ENCODE measurements at places on chromosomes 13 and 19.
A peak's percentile ranks its signal among the peaks of the same experiment; 100 is the strongest.

- no peak for DNase-seq
Measured at GRCh38 chr13:38401276-38401675, 51.6 kb downstream of the UFM1 start.

DNA sequence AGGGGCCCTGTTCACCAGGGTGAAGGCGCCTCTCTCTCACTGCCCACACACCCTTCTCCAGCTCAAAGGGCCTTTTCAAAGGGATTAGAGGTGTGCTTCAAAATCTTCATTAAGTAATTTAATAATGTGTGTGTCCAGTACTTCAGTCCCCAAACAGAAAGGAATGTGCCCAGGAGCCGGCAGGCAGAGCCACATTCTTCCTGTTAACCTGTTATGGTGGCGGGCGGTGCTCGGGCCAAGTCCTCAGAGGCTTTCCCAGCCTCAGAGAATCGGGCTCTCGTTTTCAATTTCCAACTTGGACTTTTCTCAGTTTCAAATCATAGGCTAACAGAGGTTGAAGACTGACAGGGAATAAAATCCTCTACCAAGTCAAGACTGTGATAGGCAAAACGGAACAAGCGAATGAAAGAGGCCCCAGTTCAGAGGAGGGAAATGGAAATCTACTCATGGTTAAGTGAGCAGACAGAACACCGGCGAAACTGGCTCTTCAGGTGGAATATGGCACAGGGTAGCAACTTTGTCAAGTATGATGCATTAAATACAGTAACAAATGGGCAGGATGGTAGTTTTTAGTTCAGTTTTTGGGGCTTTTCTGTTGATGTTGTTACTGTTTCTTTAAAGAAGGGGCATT lies 68.6 kb downstream of the FOXO1 start:
- DNase-seq = no peak

DNA sequence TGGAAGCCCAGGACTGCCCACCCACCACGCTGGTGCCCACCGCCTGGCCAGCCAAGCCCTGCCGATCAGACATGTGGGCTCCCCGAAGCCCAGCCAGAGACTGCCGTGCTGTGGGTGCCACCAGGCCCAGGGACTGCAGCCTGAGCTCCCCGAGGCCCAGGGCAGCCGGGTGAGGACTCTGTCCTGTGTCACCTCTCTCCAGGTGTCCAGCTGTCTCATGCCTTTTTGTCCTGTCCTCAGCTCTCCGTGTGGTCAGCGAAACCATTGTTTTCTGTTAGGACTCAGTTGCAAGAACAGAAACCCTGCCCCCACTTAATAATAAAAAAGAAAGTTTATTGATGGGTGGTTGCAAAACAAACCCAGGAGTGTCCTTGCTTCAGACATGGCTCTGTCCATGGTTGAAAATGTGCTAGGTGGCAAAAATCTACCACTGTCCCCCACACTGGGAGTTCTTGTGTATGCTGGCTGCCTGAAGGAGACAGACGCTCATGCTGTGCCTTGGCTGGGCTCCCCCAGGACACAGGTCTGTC lies 9.9 kb downstream of the PLEKHF1 start:
- DNase-seq = no peak

GRCh38 chr13:112657850-112658445 lies 31.9 kb upstream of the ATP11A start:
- no peak for DNase-seq

DNA sequence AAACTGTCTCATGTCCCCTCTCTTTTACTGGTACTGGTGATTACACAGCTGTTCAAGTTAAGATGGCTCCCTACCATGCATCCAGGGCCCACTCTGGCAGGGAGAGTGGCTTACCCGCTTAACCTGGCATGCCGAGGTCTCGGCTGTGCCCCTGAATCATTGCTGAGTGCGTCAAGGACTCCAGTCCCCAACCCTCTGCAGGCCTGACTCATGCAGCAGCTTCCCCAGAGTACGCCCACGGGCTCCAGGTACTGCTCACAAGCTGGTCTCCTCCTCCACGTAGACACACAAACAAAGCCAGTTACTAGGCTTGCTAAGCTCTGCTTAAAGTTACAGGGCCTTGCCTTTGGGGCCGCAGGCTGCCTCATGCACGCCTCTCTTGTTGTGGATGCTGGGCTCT lies 447.4 kb downstream of the COG6 start:
- DNase-seq = no peak

DNA sequence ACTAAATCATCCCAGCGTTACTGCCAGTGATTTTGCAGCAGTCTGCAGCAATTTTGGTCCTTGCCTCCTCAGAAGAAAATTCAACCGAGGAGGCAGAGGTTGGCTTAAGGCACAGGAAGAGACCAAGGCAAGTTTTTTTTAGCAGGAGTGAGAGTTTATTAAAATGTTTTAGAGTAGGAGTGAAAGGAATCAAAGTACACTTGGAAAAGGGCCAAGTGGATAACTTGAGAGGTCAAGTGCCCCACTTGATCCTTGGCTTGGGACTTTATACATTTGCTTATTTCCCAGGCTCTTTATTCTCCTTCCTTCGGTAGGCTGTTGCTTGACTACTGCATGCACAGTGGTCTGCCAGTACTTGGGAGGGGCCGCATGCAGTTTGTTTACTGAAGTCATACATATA lies 2.9 kb upstream of the ZNF134 start:
- DNase-seq = no peak

- no peak for DNase-seq
Measured at GRCh38 chr13:42807241-42807640, 25.9 kb downstream of the FAM216B start.

GRCh38 chr13:25982907-25983306 lies 68.9 kb downstream of the SHISA2 start:
- DNase-seq = no peak

GRCh38 chr13:80840316-80840976 lies 499.5 kb upstream of the SPRY2 start:
- no peak for DNase-seq

GRCh38 chr13:40440990-40441820 lies 225.2 kb downstream of the FOXO1 start:
- no peak for DNase-seq

GRCh38 chr19:41376998-41377365 lies 649 bp downstream of the TMEM91 start:
- DNase-seq = no peak

GRCh38 chr19:56091066-56091490 lies 30.0 kb downstream of the ZNF787 start:
- no peak for DNase-seq

DNA sequence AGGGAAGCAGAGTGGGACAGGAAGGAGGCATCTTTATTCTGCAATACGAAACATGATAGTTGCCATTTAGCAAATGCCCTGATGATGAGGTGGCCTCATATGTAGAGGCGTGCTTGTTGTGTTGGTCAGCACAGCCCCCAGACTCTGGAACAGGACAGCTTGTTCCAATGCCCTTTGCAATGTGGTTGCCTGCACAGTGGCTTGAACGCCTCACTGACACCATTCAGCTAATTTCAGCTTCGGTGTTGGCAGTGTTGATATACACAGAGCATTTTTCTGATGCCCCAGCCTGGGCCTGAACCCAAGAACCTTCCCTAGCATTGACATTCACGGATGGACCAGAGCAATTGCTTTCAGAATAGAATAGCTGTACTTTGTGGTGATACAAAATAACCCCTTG lies 133.3 kb downstream of the HS6ST3 start:
- no peak for DNase-seq

GRCh38 chr13:82370316-82370715 lies 1512.0 kb downstream of the SLITRK1 start:
- DNase-seq = no peak

GRCh38 chr19:11581740-11582139 lies 4.3 kb upstream of the ACP5 start:
- peak; percentile 68 for DNase-seq

GRCh38 chr13:28820099-28821051 lies at the start of gene MTUS2:
TSS of gene MTUS2 (plus strand) at chr13:28820339.
- peak; percentile 27 for DNase-seq

DNA sequence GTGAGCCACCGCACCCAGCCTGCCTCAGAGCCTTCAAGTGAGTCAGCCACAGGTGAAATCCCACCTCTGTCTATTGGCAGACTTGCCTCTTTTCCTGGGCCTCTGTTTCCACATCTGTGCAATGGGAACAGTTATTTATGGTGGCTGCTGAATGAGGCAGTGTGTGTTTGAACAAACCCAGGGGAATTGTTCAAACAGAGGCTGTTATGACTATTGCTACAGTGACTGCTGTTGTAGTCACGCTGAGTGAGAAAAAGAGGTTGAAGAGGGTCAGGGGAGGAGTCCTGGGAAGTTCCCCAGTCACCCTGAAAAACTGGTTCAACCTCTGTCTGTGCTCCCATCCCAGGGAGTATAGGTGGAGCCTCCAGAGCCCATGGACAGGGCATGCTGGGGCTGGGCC lies at the start of gene CEACAM19:
Gene CEACAM19 (plus strand): TSS at position 83 of the 400 bp plus-strand sequence. CDS start 450 bp downstream, outside the sequence.
- no peak for DNase-seq

DNA sequence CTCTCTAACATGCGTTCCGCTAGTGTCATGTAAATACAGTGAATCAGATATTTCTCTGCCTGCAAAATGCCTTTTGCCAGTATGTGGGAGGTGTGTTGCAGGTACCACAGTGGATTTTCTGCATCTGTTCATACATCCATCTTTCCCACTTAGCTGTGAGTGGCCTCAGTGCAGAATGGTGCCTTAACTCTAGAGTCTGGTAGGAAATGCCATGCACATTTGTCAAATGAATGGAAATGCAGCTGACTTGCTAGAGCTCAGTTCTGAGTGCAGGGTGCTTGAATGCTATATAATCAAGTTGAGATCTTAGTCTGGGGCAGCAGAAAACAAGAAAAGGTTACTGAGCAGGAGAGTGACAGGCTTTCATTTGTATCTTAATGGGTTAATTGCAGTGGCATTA lies 68.2 kb downstream of the LRCH1 start:
- DNase-seq = no peak

GRCh38 chr13:33862016-33862415 lies 44.1 kb downstream of the RFC3 start:
- no peak for DNase-seq

DNA sequence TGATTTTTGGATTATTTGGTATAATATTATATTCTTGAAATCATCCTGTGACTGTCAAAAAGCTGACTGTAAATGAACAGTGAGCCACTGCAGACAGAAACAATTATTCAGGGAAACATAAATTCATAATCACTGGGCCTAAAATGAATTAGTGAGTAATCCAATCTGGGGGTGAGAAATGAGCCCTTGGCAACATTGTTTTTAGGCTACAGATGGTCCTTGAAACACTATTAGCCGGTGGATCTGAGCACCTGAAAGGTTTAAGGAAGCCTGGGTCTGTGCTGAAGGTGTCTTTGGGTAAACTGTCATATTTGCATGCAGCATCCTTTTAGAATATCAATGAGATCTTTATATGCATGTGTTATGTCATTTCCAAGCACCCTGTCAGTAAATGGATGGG lies 290.7 kb downstream of the ATP8A2 start:
- no peak for DNase-seq

DNA sequence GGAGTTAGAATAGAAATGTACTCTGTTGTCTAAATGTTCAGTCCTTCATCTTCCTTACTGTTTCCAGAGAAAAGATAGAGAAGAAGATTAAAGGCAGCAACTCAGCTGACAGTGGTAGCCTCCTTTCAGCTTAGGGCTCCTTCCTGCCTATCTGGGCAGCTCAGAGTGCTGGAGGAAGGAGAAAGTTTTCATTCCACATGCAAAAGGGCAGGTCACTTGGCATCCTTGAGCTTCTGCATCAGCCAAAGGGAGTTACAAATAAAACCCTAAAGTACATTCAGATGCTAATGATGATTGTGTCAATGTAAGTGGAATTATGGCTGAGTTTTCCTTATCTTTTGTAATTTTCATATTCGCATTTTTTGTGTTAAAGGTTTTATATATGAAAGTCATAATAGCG lies 58.9 kb downstream of the ESD start:
- DNase-seq = no peak

DNA sequence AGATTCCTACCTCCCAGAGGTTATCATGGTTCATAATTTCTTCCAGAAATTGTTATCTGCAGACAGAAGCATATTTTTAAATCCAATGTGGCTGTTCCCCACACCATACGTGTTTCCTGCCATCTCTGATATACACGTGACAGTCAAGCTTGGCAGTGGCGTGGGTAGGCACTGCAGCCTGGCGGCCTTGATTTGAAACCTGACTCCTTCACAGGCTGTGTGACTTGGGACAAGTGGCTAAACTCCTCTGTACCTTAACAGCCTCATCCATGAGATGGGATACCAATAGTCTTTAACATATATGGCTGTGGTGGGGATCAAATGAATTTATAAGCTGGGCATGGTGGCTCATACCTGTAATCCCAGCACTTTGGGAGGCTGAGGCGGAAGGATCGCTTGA lies 33.2 kb downstream of the DPF1 start:
- no peak for DNase-seq

DNA sequence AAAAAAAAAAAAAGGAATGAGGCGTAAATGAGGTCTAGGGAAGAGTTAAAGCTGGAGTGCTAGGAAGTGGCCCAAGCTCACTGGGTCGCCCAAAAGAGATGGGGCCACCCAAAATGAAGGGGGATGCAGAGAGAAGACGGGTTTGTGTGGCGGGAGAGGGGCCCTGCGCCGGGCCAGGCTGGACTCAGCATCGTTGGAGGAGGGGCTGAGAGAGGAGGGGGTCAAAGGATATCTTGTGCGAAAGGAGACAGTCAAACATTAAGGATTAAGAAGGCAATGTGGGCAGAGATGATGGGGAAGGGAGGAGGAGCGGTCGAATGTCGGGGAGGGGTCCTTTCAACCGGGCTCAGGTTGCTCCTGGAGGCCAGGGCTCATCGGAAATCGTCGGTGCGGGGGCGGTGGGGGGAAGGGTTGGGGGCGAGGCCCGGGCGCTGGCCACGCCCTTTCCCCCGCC lies 825 bp upstream of the CARM1 start:
- DNase-seq = no peak

GRCh38 chr19:28948566-28948965 lies 264.4 kb downstream of the UQCRFS1 start:
- DNase-seq = no peak

GRCh38 chr13:50033725-50034124 lies 18.5 kb downstream of the KCNRG start:
- no peak for DNase-seq

DNA sequence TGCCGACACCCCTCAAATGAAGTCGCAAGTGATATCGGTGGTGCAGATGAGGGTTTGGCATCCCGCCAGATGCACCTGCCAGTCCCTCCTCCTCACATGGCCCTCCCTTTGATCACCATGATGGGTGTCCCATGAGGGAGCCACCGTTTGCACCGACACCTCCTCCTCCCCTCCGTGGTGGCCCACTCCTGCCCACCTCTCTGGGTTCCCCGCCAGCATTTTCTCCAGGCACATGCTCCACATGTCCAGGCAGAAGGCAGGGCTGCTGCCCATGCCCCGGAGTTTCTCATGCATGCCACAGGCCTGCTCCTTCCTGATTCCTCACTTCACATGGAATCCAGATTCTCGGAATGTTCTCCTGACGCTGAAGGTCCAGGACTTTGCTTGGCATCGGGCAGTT lies 49.3 kb downstream of the COL4A2 start:
- DNase-seq = no peak

Data from germinal center (tissue), 1 donor.